ENCODE measurements at places on chromosomes 7 and 10.

GRCh38 chr10:12847361-12847975, 154.0 kb downstream of the CCDC3 start:
- no peak for DNase-seq

GRCh38 chr10:3500408-3500856, 284.6 kb downstream of the KLF6 start:
- peak; percentile 39 for DNase-seq

GRCh38 chr7:108459922-108460551, 3.8 kb upstream of the NRCAM start:
- peak; percentile 19 for DNase-seq

DNA sequence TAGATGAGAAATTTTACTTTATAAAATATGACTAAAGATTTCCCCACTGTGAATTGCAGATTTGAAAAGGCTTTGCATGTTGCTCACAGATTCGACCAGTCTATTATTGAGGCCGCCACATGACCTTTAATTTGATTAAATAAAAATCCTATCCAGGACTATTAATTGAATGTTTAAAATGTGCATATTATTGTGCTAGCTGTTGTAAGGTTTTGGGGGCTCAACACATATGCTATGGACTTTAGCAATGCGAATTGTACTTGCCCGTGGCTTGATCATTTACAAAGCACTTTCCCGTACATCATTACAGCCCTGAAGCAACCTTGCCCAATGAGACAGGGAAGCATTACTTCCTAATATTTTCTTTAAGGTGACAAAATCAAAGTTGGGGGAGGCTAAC, 243.0 kb downstream of the ACTR3B start:
- no peak for DNase-seq

- no peak for DNase-seq
Observed at GRCh38 chr7:35477609-35478008, 217.3 kb downstream of the HERPUD2 start.

DNA sequence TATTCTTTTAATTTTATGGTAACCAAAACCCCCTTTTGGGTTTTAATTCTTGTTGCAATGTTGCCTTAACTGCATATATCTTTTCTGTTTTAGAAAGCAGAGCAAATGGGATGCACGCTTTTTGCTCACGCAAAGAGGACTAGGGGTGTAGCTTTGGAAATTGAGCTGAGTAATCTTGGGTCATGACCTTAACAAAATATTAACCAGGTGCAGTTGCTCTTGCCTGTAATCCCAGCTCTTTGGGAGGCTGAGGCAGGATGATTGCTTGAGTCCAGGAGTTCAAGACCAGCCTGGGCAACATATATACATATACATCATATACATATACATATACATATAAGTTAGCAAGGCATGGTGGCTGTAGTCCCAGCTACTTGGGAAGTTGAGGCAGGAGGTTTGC, 172.9 kb upstream of the BMPER start:
- no peak for DNase-seq

DNA sequence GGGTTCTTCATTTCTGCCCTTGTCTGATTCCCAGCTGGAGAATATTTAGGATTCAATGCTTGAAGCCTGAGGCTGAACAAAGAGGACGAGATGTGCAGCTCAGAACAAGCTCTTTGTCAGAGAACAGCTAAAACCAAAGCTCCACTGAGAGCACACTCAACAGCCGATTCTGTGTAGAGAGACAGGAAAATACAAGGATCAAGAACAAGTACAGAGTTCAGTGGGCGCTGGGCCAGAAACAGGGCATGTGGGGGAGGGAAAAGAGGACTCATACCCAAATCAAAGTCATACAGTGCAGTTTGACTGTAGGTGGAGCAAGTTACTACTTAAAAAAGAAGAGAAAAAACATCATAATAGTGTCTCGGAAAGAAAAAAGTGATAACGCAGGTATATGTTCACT, at the start of gene AGMO:
Gene AGMO (minus strand): TSS at position 181 of the 400 bp plus-strand sequence.
- peak; percentile 45 for DNase-seq

- no peak for DNase-seq
Observed at GRCh38 chr7:99947608-99948007, 18.2 kb upstream of the GJC3 start.

- DNase-seq = peak; percentile 87
Observed at GRCh38 chr10:35887685-35888084, 245.6 kb upstream of the FZD8 start.

- DNase-seq = no peak
Observed at GRCh38 chr10:110868981-110869380, 2.7 kb upstream of the PDCD4 start.

DNA sequence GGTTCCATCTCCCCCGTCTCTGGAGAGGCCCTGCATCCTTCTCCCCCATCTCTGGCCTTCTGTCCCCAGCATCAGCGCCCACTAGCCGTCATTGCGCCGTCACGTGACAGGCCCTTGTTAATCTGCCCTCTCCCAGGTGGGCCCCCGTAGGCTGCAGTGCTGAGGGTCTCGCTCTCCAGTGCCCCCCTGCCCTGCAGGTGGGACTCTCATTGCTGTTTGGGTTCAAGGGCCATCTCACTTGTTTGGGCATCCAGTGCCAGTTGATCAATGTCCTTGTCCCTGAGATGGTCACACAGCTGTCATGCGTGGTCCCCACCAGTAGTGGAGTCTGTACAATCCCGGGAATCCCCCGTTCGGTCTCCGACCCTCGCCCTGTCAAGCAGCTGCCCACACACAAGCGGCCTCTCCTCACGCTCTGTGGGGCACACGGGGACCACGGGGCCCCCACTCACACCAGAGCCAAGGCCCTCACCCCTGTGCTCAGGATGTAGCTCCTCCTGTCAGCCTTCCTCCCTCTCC, 114.0 kb downstream of the INPP5A start:
- no peak for DNase-seq

DNA sequence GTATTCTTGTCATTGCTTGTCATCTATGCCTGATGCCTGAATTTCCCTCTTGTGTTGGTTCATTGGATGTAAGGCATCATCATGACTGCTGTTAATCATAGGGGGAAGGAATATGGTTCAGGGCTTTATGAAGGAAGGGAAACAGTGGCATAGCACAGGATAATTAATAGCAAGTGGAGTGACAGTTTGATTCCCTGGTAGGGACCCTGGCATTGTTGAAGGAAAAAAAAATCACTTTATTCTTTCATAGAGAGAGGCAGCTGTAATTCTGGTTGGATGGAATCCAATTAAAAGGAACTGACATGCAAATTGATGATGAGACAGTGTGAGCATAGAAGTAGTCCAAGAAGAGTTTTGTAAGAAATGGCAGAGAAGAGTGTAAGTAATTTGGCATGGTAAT, 121.4 kb downstream of the AUTS2 start:
- DNase-seq = no peak

DNA sequence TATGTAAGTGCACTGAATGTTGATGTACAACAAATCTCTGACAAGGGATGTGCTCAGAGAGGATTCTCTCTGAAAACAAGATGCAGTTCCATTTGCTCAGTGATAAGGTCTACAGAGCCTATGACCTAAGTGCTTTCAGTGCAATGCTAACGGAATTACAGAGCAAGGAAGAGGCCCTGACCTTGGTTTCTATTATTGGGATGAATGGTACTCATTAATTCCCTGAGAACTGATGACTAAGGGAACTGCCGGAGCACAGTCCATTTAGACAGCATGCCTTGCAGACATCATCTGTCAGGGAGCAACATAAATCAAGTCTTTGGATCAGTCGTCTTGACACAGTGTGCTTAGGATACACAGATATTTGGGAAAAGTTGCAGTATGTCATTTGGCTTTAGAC, 340.8 kb downstream of the PHTF2 start:
- DNase-seq = peak; percentile 37

GRCh38 chr7:106400923-106401322, 116.1 kb upstream of the NAMPT start:
- no peak for DNase-seq

GRCh38 chr7:132558815-132559214, 17.5 kb downstream of the PLXNA4 start:
- no peak for DNase-seq

DNA sequence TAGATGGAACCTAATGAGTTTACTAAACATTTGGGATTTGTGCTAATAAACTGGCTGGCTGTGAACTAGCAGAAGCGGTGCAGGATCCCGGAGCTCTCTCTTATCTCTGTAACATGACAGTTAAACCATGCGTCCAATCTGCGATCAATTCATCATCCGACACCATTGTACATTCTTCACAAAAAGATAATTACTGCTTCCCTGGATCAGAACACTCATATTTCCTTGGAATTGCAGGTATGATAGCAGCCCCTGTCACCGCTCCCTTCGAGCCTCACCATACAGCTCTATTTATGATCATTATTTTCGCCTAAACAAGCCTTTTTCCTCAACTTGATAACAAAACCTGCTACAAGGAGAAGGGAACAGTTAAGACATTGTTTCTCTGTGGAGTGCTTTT, 18.5 kb downstream of the EBF3 start:
- no peak for DNase-seq

DNA sequence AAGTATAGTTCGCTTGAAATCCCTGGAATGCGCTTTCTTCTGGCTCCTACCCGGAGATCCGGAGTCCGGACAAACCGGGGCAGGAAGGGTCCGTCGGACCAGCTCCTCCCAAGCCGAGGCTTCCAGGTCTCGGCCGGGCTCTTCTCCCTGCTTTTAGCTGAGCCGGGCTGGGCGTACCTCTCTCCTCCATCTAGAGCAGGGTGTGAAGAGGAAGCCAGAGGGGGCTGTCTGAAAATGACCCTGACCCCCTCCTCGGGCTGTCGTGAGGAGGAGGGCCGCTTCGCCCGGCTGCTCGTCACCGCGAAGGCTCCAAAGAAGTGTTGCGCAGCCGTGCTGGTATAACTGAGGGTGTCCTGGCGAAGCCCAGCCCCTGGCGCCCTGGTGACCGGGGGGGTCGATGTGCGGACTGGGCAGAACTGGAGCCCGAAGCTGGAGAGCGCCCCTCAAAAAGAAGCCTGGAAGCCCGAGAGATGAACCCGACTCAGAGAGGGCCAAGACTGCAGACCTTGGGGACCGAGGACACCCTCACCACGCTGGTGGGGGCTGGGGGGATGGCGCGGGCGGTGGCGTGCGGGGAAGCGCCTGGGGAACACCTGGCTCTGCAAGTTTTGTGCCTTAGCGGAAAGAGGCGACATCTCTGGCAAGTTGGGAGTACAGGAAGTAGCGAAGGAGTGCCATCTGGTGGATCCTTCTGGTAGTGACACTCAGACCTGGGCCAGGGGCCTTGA, 5.7 kb downstream of the KAZALD1 start:
- DNase-seq = no peak

- DNase-seq = no peak
Observed at GRCh38 chr7:151679071-151679708, 159.5 kb upstream of the RHEB start.

DNA sequence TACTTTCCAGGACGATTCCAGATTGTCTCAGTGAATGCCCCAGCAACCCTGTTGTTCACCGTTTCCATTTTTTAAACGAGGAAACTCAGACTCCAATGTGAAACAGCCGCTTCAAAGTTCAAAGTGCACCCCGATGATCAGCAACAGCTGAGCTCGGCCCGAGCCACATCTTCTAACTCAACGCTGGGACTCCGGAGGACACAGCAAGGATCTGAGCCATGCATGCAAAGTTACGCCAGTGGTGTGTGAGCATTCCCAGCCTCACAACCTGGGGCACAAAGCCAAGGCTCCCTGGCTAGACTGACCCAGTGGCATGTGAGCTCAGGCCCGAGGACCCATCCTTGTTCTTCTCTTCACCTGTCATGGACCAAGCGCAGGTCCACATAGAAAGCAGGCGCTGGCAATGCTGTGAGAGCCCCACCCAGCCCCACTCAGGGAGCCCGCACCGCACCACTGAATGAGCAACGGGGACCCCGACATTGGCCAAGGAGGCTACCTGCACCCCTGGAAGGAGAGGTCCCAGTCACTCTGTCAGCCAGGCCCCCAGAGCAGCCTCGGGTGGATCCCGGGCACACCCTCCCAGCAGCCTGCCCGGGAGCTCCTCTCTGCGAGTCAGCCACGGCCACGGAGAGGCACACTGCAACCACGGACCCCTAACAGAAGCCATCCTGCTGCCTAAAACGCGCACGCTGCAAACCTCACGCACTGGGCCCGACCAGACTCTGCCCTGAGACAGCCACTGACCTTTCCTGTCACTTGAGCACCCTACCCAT, 82.9 kb downstream of the MAD1L1 start:
- DNase-seq = no peak

GRCh38 chr10:102435529-102436233, 3.3 kb upstream of the CUEDC2 start:
- DNase-seq = no peak

DNA sequence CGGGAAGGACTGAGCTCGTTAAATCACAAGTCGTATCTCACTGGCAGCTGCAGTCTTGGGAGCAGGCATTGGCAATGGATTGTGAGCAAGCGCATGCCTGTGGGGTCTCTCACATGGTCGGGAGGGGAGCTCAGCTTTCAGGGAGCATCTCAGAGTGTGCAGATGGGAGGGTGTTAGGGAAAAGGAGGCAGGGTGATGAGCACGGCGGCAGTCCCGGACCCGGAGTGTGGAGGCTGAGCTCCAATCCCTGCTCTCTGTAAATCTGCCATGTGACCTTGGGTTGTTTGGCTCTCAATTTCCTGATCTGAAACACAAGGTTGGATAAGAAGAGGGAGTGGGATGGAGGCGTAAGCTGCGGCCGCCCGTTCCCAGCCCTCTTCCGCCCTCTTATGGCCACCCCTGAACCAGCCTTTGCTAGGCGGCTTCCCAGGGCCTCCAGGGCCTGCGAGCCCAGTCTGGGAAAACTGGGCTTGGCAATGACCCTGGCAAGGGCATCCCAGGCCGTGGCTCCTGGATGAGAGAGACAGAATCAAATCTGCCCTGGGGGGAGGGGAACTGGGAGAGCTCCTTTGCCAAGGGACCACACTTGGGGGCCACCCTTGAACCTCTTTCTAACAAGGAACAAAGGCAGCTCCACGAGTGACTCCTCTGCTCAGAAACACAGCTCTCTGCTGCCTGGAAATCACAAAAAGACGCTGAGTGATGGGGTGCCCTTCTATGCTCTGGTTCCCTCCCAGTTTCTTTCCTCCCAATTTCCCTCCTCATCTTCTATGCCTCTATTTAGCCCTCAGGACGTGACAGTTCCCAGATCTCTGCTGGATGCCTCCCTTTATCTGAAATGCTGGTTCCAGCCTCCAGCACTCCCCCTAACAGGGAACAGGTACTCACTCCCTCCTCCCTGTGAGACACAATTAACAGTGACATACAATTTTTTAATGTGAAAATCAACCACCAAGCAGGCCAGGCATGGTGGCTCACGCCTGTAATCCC, 41.7 kb upstream of the LOXL4 start:
- no peak for DNase-seq

- no peak for DNase-seq
Observed at GRCh38 chr7:100506356-100506923, 22.7 kb downstream of the NYAP1 start.

- DNase-seq = no peak
Observed at GRCh38 chr10:74841265-74841973, 15.0 kb downstream of the KAT6B start.

DNA sequence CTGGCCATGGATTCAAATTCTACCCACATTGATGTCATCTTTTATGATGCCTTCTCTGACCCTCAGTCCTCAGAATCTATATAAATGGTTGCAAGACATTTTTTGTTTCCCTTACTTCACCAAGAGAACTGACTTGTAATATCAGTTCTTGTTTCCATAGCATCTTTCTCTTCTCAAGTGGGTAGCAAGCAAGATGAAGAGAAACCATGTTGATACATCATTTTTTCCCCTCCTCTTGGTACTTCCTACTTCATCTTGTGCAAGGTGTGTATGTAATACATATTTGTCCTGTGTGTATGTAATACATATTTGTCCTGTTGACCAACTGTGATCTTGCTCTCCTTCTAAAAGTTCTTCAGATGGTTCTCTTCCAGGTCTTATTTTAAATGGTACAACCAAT, 348.6 kb downstream of the PTEN start:
- no peak for DNase-seq
